AG04449 (cell line): ENCODE measurements at places on chromosomes 6 and 20.

- DNase-seq: no peak
Observed at GRCh38 chr6:149903938-149904611, 6.2 kb upstream of the RAET1E start.

DNA sequence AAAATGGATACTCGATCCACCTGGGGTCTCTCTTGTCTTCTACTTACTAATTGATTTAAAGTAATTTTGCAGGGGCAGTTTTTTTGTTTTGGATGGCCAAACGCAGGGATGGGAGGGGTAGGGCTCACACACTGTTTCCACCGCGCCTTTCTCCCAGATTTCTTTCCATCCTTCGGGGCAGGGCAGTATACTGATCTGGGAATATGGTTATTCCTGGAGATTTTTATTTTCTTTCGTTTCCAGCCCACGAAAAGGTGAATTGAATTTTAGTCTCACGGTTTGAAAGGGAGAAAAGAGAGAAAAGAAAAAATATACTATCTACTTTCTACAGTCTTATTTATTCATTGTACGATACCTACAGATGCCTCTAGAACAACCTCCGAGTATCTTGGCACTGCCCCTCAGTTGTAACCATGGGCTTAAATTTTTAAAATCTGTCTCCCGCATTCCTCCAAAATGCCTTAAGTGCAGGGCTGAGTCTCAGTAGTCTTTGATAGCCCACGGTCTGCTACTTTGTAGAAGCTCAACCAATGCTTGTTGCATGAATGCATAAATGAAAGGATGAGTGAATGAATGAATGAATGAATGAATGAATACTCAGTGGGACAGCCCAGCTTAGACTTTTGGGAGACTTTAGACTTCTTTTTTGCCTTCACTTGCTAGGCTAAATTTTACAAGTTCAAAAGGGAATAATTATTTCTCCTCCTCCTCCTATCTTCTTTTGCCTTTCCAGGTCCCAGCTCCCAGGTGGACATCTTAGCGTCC, 18.1 kb upstream of the TRIM27 start:
- no peak for DNase-seq

- no peak for DNase-seq
Observed at GRCh38 chr20:34943808-34944567, 11.6 kb downstream of the GSS start.

- no peak for DNase-seq
Observed at GRCh38 chr6:347951-348859, 43.3 kb upstream of the IRF4 start.

- no peak for DNase-seq
Observed at GRCh38 chr6:133697666-133698065, 191.2 kb upstream of the TCF21 start.

DNA sequence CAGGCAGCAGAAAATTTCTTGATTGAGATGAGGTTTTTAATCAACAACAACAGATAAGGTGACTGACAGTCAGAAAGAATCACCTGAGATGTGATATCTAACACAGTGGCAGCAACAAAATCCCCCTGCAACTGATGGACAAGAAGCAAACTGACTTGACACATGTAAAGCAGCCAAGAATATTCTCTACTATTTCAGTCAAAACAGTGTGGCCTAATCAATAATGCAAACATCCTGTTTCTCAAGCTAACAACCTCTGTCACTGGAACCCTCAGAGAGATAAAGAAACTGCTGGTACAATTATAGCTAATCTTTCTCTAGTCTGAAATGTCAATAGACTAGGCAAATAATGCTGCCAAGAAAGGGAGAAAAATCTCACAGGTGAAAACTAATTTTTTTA, 4.6 kb upstream of the CGA start:
- DNase-seq: no peak

GRCh38 chr20:58836616-58837204, 14.0 kb downstream of the GNAS-AS1 start:
- DNase-seq: no peak

DNA sequence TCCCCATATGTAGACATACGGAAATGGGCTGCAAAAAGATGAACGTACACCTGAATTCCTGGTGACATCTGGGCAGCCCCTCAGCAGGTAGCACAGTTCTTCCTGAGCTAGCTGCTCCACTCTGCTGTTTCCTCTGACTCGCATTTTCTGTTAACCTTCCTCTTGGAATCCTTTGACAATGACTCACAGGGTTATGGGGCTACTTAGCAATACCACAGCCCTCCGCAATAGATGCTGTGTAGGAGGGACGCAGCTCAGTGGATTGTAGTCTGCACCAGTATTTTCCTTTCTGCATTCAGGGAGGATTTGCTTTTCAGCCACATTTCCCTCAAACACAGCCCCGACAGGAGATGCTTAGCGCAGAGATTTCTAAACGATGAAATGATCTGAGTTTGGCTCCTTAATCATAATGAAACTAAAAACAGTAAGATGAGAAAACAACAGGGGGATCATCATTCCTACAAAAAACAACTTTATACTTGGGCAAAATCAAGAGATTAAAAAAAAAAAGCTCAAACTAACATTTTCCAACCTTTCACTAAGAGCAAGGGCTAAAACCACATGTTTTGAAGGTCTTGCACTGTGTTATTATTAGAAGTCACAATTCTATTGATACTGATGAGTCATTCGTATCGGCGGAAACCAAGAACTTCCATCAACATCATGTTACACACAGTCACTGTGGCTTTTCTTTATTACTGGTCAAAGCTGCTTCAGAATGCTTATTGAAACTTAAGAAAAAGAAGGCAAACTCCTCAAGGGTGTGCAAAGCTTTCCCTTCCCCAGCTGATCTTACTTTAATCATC, 12.2 kb downstream of the BACH2 start:
- DNase-seq: peak; percentile 67

DNA sequence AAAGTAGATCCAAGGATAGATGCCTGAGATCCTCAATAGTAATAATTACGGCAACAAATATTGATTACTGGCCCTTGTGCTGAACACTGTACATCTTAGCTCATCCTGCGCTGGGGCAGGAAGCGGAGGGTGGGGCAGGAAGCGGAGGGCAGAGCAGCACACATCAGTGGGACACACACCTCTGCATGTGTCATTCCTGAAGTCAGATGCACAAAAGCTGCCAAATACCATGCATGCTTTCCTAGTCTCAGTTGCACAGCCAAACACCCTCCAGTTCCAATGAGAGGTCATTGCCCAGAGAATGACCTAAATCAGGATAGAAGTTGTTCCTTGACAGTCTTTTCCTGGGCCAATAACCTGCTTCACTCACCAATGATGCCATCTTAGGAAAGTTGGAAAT, 74.4 kb upstream of the FOXC1 start:
- DNase-seq: no peak

GRCh38 chr6:108689272-108690161, 128.8 kb downstream of the FOXO3 start:
- no peak for DNase-seq

GRCh38 chr6:106249658-106250057, 75.9 kb downstream of the ATG5 start:
- DNase-seq: no peak

DNA sequence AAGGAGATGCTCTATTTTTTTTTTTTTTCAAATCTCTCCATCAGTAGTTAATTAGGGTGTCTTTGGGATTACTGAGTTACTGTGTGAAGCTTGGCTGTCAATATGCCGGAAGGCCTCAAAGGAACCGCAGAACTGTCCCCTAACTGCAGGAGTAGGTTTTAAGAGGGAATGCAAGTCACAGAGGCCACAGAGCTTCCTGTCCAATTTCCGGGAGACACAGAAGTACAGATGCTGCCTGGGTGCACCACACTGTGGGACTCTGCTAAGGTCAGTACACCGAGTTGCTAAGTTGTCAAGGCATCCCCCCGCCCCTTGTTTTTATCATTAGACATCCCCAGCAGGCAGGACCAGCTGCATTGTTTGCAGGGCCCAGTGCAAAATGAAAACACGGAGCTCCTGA, 120.2 kb upstream of the RAB32 start:
- no peak for DNase-seq

DNA sequence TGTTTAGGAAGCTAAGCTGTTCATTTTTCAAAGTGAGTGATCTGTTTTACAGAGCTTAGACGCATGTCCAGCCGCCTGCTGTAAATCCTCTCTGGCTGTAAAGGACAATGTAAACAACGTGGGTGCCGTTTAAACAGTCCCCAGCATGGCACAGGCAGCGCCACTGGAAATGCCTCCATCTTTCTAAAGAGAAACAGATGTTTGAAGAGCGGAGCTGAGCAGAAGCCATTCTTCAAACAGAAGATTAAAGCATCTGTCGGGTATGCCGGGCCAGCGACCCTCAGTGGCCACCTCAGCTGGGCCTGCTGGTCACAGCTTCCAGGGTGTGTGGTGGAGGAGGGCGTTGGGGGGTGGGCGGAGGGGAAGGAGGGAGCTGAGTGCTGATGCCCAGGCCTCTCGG, 138.6 kb downstream of the ERMARD start:
- no peak for DNase-seq

GRCh38 chr20:63228806-63229205, 6.9 kb upstream of the BIRC7 start:
- DNase-seq: no peak

DNA sequence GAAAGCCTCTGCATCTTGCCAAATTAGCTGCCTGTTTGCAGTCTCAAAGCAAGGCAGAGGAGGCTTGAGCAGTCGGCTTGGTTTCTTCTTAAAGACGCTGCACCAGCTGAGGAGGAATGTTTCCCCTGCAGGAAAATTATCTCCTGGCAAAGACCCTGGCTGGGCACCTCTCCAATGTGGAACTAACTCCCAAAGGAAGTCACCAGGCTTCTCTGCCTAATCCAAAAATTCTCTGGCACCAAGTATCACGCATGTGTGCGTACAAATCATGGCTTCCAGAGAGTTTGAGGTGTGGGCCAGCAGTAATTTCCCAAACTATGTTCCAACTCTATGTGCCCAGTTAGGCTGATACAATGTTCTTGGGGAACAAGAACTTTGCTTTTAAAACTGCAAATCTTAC, 176.2 kb downstream of the KIF16B start:
- DNase-seq: no peak

- DNase-seq: no peak
Observed at GRCh38 chr20:61629602-61630390, 377.7 kb downstream of the CDH4 start.

- DNase-seq: no peak
Observed at GRCh38 chr6:36297051-36297450, 27.2 kb downstream of the PNPLA1 start.
